Stimulated activated naive B cell treated with anti-CD40 and anti-IgM and Interleukin-4, amounts not matched to agents 10 μg/mL and 1 μg/mL and 100 μg/mL, for 72 hours (primary cell): ENCODE measurements at places on chromosomes 7 and 10.

GRCh38 chr7:11329626-11330025 is 356.0 kb downstream of the PHF14 start:
- H3K27ac ChIP-seq, result no peak overlapping the region
- DNase-seq, result no peak
- H3K27me3 ChIP-seq, result no peaks in the 10 kb centered on the region
- no peaks in the 10 kb centered on the region for H3K36me3 ChIP-seq
- no peaks in the 10 kb centered on the region for H3K4me1 ChIP-seq
- H3K4me3 ChIP-seq, result no peak overlapping the region

DNA sequence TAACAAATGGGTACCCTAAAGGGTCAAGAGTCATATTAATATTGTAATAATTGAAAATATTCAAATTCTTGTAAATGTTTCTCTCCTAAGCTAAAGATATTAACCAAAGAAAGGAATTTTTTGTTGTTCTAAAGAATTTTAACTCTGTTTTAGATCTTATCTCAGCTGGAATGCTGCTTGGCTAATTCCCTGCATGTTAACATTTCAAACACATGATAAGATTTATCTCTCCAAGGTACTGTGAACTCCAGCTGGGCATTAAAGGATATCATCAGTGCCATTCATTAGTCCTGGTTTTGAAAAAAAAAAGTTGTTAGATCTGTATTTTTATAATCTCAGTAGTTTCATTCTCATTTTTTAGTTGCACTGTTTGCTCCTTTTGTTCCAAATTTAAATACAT is 76.9 kb downstream of the MAPK8 start:
- peaks cover 4% of the 10 kb centered on the region for H3K36me3 ChIP-seq
- no peak for DNase-seq
- no peak overlapping the region for H3K4me3 ChIP-seq
- no peak overlapping the region for H3K27ac ChIP-seq

DNA sequence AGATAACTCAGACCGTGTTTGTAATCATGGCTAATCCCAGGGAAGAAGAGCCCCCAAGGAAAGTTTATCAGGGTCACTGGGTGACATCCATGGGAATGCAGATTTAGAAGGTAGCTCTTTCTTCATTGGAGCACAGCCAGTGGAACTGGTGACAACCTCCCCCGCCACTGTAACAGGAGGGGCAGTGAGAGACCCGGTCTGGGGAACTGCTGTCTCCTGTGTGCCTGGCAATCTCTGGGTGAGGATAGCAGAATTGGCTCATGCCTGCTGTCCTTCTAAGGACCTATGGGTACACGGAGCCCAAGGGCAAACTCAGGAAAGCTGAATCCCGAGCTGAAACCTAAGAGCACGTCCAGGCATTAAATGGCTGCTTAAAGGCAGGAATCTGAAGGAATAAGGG is 341.6 kb downstream of the ABCA13 start:
- no peak overlapping the region for H3K27ac ChIP-seq
- H3K27me3 ChIP-seq, result no peaks in the 10 kb centered on the region
- H3K36me3 ChIP-seq, result no peaks in the 10 kb centered on the region
- no peak overlapping the region for H3K4me3 ChIP-seq
- H3K4me1 ChIP-seq, result no peaks in the 10 kb centered on the region

- no peak overlapping the region for H3K4me3 ChIP-seq
- H3K27me3 ChIP-seq, result peaks cover 16% of the 10 kb centered on the region
- H3K27ac ChIP-seq, result no peak overlapping the region
- no peak for DNase-seq
- H3K4me1 ChIP-seq, result no peaks in the 10 kb centered on the region
- no peaks in the 10 kb centered on the region for H3K36me3 ChIP-seq
Measured at GRCh38 chr10:126481181-126481580, 92.9 kb upstream of the ADAM12 start.

DNA sequence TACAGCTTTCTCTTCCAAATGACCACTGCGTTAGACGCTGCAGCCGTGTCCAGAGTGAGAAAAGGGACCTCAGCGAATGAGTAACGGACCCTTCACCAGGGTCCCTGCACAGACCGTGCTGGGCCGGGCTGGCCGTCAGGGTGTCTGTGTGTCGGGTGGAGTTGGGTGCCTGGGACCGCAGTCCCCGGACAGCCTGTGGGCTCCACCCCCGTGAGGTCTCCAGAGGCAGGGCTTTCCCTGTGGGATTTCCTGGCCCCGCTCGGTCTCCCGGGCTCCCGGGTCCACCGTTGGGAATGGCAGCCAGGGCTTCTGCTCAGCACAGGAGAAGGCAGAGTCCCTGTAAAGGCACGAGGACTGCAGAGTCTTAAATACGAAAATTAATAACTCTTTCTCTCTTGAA is 509.7 kb downstream of the TCERG1L start:
- no peaks in the 10 kb centered on the region for H3K36me3 ChIP-seq
- no peaks in the 10 kb centered on the region for H3K4me1 ChIP-seq
- H3K4me3 ChIP-seq, result no peak overlapping the region
- no peak for DNase-seq

DNA sequence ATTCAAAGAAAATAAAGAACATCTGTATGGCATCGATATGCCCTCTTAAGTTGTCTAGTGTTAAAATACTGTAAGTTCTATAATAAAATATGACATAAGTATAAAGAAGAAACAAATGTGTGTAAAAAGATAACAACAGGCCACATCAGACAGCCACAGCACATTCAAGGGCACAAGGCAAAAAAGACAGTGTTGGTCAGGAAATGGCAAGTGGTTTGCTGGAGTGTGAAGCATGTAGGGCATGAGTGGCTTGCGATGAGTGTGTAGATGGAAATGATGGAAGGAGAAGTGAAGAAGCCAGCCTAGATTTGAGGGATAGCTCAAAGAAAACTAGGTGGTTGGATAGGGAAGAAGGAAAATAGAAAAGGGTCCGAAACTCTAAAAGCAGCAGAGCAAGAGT is 341.6 kb downstream of the CRPPA start:
- H3K4me1 ChIP-seq, result no peaks in the 10 kb centered on the region
- H3K27me3 ChIP-seq, result no peaks in the 10 kb centered on the region
- no peaks in the 10 kb centered on the region for H3K36me3 ChIP-seq
- no peak for DNase-seq
- no peak overlapping the region for H3K4me3 ChIP-seq
- H3K27ac ChIP-seq, result no peak overlapping the region

DNA sequence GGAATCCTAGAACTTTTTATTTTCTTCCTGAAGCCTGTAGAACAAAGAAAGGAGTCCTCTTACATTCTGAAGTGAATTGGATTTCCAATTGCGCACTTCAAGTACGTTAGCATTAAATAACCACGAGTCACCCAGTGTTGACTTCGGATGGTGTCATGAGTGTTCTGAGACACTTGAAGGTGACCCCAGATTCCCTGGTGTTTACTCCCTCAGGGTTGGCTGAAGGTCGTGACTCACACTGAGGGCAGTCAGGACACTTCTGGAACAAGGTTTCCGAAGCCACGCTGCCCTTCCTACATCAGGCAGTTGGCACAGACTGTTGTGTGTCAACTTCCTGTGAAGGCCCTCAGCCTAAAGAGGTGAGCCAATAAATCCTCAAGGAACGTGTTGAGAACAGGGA is 186.6 kb upstream of the CELF2 start:
- H3K27me3 ChIP-seq, result peaks cover 7% of the 10 kb centered on the region
- H3K27ac ChIP-seq, result no peak overlapping the region
- DNase-seq, result no peak
- no peaks in the 10 kb centered on the region for H3K36me3 ChIP-seq
- no peak overlapping the region for H3K4me3 ChIP-seq

GRCh38 chr7:138483531-138483930 is 23.5 kb downstream of the TRIM24 start:
- H3K27me3 ChIP-seq, result no peaks in the 10 kb centered on the region
- H3K36me3 ChIP-seq, result peaks cover 15% of the 10 kb centered on the region
- no peak for DNase-seq
- H3K4me3 ChIP-seq, result no peak overlapping the region
- H3K27ac ChIP-seq, result peak overlapping the region; percentile 66
- H3K4me1 ChIP-seq, result peaks cover 28% of the 10 kb centered on the region

DNA sequence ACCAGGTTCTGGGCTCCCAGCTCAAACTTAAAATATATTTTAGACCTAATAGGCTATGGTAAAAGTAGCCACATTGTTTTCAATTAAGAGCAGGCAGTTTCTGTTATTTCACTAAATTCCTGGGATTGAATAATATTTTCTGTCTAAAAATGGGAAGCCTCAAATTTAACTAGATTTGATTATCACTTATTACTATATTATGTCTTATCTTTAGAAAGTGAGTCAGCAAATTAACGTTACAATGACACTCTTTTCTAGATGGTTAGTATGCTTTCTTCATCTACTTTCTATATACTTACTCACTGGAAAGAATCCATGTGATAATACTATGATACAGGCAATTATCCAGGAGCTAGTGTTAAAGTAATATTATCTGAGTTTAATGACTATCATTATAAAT is 27.5 kb downstream of the KIF5B start:
- no peak overlapping the region for H3K4me3 ChIP-seq
- DNase-seq, result no peak
- peaks cover 2% of the 10 kb centered on the region for H3K4me1 ChIP-seq
- H3K27ac ChIP-seq, result no peak overlapping the region
- H3K36me3 ChIP-seq, result peaks cover 46% of the 10 kb centered on the region

DNA sequence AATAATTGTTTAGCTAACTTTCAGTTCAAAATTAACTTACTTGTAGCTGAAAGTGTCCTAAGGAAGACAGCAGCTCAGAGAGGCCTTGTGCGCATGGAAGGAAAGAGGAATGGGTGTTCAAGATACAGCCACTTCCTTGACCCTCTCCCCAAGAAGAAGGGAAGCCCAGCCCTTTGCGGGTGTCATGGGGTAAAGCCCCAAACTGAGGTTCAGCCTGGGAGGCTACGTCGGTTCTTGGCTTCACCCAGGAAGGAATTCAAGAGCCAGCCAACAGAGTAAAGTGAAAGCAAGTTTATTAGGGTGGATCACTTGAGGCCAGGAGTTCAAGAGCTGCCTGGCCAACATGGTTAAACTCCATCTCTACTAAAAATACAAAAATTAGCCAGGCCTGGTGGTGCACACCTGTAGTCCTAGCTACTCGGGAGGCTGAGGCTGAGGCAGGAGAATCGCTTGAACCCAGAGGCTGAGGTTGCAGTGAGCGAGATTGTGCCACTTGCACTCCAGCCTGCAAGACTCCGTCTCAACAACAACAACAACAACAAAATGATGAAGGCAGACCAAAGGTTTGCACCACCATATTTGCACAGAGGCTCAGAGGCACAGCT is 15.9 kb downstream of the GPRIN2 start:
- peaks cover 68% of the 10 kb centered on the region for H3K27me3 ChIP-seq
- no peaks in the 10 kb centered on the region for H3K36me3 ChIP-seq
- H3K4me3 ChIP-seq, result no peak overlapping the region
- H3K4me1 ChIP-seq, result peaks cover 5% of the 10 kb centered on the region

GRCh38 chr7:152564656-152565250 is 111.2 kb downstream of the XRCC2 start:
- peaks cover 14% of the 10 kb centered on the region for H3K27me3 ChIP-seq
- no peaks in the 10 kb centered on the region for H3K36me3 ChIP-seq
- H3K4me3 ChIP-seq, result no peak overlapping the region
- H3K27ac ChIP-seq, result no peak overlapping the region
- H3K4me1 ChIP-seq, result no peaks in the 10 kb centered on the region

- no peak overlapping the region for H3K27ac ChIP-seq
- H3K4me1 ChIP-seq, result no peaks in the 10 kb centered on the region
- H3K4me3 ChIP-seq, result no peak overlapping the region
- H3K36me3 ChIP-seq, result no peaks in the 10 kb centered on the region
- H3K27me3 ChIP-seq, result no peaks in the 10 kb centered on the region
Measured at GRCh38 chr7:90495241-90495640, 25.8 kb downstream of the PTTG1IP2 start.

- H3K36me3 ChIP-seq, result peaks cover 80% of the 10 kb centered on the region
- H3K4me3 ChIP-seq, result peak overlapping the region; percentile 94
- no peaks in the 10 kb centered on the region for H3K27me3 ChIP-seq
- peak overlapping the region; percentile 100 for H3K27ac ChIP-seq
- peak; percentile 56 for DNase-seq
Measured at GRCh38 chr10:3782451-3783315, 2.3 kb downstream of the KLF6 start.
